Small intestine (tissue), 16 donors: ENCODE measurements at places on chromosomes 13 and 19. TPM values are rescaled to one million over a fixed set of nuclear protein-coding genes. Genes with fewer than 3 reads are reported as not detected.

DNA sequence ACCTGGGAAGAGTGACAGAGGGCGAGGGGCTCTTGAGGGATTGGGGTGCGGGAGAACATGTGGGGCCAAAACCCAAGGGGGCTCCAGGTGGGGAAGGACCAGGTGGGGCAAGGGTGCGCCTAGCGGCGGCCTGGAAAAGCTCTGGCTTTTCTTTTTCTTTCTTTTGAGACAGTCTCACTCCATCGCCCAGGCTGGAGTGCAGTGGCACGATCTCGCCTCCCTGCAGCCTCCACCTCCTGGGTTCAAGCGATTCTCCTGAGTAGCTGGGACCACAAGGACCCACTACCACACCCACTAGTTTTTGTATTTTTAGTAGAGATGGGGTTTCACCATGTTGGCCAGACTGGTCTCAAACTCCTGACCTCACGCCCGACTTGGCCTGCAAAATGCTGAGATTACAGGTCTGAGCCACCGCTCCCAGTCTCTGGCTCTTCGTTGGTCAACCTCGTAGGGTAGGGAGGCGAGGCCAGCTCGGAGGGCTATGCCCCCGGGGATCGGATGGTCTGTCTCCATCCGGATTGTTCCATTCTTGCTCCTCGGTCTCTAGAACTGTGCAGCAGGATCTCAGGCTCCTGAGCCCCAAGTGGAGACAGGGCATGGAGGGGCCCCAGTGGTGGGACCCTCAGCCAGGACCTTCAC is 3.7 kb downstream of the GADD45B start:
- no peak overlapping the region for H3K4me3 ChIP-seq
- DNase-seq: no peak
- peaks cover 4% of the 10 kb centered on the region for H3K4me1 ChIP-seq
- H3K36me3 ChIP-seq: no peaks in the 10 kb centered on the region
- H3K27ac ChIP-seq: no peak overlapping the region
- peaks cover 61% of the 10 kb centered on the region for H3K27me3 ChIP-seq

Gene MYBPC2
- polyA plus RNA-seq: 0.49 TPM

Gene URAD
- polyA plus RNA-seq: 12.5 TPM

- H3K27ac ChIP-seq: no peak overlapping the region
- no peaks in the 10 kb centered on the region for H3K36me3 ChIP-seq
- no peaks in the 10 kb centered on the region for H3K4me1 ChIP-seq
These were observed 7.0 kb upstream of the LSM14A start for GRCh38 chr19:34165295-34165738.

DNA sequence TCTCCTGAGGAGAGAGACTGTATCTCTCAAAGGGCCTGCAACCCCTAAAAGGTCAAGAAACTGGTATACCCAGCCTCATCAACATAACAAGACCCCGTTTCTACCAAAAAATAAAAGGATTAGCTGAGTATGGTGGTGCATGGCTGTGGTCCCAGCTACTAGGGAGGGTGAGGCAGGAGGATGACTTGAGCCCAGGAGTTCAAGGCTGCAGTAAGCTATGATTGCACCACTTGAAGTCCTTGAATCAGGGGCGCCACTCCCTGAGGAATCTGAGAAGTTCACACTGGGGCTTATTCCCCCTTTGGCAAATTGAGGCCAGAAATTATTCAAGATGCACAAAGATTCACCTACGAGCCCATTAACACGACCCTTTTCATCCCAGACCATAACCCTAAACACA is 83.0 kb downstream of the TSHZ3 start:
- no peak overlapping the region for H3K4me3 ChIP-seq
- no peak overlapping the region for H3K27ac ChIP-seq
- H3K4me1 ChIP-seq: no peaks in the 10 kb centered on the region
- H3K27me3 ChIP-seq: no peaks in the 10 kb centered on the region
